ENCODE measurements at places on chromosomes 13 and 19.

DNA sequence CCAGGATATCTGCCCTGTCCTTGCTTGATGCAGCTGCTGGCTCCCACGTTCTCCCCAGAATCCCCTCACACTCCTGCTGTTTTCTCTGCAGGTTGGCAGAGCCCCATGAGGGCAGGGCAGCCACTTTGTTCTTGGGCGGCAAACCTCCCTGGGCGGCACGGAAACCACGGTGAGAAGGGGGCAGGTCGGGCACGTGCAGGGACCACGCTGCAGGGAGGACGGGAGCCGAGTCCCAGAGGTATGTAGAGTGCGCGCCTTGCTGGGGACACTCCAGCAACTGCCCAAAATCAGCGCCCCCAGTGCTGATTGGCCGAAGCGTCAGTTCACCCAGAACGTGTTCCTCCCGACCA, 30.3 kb upstream of the MIER2 start:
- no peak for DNase-seq

DNA sequence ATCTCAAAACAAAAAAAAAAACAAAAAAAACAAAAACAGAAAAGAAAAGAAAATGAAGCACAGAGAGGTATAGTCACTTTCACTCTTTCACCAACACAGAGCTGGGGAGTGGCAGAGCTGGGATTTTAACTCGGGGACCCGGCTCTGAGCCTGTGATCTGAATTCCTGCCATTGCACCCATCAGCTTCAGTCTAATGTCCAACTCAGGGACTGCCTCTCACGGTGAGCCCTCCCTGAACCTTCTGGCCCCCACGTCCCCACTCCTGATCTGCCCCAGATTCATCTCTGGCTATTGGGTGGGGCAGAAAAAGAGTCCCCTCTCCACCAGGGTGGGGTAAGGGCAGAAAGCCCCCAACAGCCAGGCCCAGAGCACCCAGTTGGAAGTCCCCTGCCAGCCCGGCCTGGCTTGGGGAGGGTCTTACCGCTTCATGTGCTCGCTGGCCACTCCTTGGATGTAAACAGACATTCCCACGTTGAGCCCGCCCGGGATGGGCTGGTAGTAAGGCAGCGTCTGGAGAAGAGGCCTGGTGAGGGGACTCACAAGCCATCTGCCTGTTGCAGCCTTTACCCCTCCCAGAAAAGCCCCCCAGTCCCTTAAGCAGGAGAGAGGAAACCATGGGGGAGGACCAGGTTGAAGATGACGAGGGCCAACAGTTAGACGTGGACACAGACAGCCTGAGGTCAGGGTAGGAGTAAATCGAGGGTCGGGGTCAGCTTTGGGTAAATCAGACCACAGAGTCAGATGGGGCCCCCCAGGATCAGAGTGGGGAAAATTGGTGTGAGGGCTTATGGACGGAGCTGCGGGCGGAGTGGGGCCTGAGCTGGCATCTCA, 520 bp downstream of the LGALS4 start:
- no peak for DNase-seq

DNA sequence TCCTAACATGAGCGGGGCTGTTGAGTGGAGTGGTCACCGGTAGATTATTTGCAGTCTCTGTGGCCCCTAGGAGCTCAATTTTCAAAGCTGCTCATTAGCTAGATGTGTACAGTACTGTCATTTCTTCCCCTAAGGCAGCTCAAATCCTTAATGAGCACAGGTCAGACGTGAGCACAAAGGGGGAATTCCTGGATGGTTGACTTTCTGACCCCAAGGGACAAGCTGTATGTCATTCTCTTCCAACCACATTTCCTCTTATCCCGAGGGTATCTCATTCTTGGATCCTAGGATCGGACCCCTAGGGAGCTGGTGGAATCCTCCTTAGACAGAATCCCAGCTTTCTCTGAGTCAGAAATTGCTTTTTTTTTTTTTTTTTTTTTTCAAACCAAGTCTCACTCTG, 5.7 kb upstream of the OR7G3 start:
- no peak for DNase-seq

DNA sequence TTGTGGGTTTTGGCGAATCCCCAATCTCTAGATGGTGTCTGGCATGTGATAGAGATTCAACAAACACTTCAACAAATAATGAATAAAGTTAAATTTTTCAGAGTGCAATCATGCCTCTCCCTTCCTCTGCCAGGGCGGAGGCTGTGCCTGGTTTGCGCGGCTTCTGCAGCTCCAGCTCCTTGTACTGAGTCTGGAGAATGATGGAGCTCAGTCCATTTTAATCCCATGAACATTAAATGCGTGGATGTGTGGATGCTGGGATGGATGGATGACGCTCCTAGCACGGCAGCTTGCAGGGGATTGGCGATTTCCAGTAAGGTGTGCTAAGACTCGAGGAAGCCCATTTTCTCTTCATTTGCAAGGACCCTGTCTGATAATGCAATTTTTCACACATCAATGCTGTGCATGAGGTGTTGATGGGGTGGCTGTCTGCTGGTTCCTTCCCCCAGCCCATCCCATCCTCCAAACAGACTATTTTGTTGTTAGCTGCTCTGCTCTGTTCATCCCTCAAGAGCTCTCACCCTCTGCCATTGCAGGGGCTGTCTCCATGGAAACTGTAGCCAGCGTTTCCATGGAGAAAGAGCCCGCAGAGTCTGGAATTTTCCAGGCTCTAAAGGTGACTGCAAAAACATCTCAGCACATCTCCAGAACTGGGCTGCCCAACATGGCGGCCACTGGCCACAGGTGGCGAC, 92.6 kb upstream of the PEG3 start:
- DNase-seq = no peak

DNA sequence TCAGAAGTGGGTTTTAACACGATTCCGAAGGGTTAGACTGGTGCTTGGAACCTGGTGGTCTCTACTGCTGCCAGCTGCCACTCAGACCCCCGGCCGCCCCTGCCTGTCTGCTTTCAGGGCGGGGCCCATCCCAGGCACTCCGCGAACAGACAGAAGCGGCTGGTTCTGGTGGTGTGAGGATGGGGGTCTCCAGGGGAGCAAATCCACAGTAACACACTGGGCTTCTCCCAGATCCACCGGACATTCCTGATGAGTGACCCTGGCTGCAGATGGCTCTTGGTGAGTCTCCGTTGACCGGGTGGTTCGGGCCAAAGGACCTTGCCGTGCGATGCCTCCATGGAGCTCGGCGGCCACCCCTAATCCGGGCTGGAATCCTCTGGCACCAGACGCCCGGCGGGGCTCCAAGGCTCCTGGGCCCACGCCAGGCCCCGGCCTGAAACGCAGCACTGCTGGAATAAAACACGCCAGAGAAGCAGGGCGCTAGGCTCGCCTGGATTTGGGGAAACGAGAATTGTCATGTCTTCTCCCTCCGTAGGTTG, 2.1 kb upstream of the PTBP1 start:
- DNase-seq = no peak

DNA sequence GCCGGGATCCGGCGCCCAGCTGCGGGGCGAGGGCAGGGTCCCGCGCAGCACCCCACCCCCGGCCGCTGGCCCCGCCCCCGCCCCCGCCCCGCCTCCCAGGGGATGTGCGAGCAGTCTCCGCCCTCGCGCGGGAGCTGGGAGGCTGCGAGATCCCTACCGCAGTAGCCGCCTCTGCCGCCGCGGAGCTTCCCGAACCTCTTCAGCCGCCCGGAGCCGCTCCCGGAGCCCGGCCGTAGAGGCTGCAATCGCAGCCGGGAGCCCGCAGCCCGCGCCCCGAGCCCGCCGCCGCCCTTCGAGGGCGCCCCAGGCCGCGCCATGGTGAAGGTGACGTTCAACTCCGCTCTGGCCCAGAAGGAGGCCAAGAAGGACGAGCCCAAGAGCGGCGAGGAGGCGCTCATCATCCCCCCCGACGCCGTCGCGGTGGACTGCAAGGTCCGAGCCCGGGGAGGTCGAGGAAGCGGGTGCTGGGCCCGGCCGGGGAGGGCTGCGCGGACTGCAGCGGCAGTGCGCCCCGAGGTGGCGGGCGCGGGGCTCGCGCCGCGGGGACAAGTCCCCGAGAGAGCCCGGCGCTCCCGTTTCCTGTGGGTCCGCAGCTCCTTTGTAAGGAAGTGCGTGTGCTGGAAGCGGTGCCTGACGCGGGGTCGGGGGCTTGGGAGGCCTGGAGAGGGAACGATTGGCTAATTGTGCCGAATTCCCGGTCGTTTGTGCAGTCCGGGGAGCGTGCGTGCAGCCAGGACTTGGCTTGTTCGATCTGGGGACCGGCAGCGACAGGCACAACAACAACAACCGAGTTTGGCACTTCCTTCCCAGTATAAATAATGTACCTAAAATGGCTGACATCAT, at the start of gene ITM2B:
ITM2B (plus strand) TSS at position 161 of the 843 bp plus-strand sequence; CDS start at position 316, 155 bp downstream.
- DNase-seq = peak; percentile 70

GRCh38 chr19:32642771-32643170, 32.2 kb downstream of the ANKRD27 start:
- no peak for DNase-seq

GRCh38 chr13:30169442-30169841, 137.9 kb downstream of the KATNAL1 start:
- DNase-seq = no peak

DNA sequence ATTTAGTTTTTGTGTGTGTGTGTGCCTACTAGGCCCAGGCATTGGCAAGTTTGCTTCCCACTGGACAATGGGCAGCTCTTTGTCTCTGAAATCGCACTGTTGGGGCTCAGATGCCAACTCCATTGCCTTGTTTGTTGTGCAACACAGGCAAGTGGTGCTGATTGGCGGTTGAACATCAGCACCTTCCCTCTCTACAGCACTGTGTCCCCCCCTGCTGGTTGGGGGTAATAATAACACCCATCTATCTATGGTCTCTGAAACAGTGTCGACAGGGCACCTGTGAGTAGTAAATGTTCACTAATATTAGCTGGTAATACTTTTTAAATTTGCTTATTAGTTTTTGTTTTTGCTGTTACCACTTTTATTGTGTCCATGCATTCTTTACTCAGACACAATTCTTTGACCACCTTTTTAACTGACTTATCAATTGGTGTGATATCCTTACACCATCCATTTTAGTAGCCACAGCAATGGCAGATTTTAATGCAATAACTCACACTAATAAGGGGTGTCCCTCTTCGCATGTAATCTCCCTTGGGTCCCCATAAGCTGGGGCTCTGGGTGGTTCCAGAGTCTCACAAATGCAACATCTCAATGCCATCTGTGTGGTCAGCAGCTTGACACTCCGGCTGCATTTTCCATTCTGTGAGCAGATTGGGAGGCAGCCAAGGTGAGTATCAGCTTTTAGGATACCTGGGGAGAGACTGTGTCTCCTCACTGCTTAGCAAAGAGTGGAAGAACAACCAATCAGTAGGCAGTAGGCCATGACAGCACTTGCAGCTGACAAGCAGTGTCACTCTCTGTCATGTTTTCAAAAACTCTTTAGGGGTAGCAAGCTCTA, 47.7 kb upstream of the UQCRFS1 start:
- DNase-seq = no peak

- peak; percentile 63 for DNase-seq
Observed at GRCh38 chr13:93227878-93228642, 1.5 kb downstream of the GPC6 start.

DNA sequence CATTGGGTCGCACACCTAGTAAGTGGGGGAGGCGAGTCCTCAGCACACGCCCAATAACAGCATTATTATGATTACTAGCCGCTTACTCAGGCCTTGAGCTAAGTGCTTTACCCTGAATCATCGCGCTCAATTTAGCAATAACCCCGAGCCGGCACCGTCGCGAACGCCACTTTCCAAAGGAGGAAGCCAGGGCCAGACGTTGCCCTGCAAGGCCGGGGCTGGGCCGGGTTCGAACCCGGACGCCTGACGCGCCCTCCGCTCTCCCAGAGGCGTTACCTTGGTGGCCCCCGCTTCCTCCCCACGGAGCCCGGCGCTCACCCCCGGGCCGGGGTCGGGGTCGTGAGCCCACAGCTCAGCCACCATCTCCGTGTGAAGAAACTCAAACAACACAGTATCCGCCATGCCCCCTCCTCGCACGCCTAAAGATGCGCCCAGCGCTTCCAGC, at the start of gene TRAPPC6A:
TRAPPC6A (minus strand) TSS at position 421 of the 445 bp plus-strand sequence; CDS start at position 402, 19 bp downstream.
- DNase-seq = no peak

DNA sequence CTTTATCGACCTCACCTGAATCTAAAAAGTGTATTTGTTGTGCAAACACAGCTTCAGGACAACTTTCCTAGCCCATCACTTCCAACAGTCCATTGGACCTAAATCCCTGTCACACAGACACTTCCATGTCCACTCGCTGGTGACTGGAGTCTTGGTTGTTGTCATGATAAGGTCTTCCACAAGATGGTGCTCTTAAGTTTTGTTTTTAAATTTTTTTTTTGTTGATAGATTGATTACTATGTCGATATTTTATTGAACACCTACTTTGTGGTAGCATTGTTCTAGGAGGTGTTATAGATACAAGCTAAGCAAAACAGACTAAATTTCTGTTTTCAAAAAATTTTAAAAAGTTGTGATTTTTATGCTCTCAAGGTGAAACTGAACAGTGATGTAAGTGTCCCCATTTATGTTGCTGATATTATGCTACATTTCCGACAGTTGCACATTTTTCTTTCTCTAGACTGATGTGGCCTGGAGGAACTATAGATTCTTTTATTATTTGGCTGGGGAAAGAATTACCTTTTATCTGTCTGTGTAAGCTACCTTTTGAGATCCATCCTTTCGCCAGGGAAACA, 8.1 kb upstream of the ERICH6B start:
- DNase-seq = no peak

DNA sequence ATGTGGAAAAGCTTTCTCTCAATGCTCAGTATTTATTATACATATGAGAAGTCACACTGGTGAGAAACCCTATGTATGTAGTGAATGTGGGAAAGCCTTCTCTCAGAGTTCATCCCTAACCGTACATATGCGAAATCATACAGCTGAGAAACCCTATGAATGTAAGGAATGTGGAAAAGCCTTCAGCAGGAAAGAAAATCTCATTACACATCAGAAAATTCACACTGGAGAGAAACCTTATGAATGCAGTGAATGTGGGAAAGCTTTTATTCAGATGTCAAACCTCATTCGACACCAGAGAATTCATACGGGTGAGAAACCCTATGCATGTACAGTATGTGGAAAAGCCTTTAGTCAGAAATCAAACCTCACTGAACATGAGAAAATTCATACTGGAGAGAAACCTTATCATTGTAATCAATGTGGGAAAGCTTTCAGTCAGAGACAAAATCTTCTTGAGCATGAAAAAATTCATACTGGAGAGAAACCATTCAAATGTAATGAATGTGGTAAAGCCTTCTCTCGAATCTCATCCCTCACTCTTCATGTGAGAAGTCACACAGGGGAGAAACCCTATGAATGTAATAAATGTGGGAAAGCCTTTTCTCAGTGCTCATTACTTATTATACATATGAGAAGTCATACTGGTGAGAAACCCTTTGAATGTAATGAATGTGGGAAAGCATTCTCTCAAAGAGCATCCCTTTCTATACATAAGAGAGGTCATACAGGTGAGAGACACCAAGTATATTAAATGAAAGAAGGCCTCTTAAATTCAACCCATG, 34.4 kb downstream of the ZNF568 start:
- no peak for DNase-seq

DNA sequence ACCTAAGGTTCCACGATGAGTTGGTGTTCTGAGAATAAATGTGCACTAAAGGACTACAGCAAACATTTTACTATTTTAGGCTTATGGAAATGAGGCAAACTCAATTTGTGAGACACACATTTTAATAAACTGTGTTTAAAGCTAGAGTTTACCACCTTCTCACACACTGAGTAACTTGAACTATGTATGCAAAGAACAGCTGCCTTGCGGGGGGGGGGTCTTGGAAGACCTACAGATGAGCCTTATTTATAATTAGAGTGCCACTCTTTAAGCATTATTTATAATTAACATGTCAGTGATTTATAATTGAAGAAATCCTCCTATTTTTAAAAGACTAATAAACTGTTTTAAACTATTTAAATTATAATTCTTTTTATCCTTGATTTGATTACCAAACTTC, 300.4 kb downstream of the DLEU7 start:
- DNase-seq = no peak

All from NCI-H1930 (cell line).